GM20000 (cell line): ENCODE measurements at places on chromosomes 2 and 18.

DNA sequence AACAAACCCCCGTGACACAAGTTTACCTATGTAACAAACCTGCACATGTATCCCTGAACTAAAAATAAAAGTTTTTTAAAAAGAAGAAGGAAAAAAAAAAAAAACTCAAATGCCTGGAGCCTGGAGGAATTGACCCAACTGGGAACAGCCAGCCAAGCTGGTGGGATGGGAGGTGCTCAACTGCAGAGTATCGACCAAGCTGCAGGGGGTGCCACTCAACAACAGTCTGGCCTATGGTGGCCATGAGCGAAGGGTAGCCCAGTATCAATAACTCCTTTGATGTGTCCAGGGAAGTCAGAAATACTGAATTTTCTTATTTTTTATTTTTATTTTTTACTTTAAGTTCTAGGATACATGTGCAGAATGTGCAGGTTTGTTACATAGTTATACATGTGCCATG lies 310.3 kb upstream of the DLGAP1 start:
- no peak for DNase-seq

DNA sequence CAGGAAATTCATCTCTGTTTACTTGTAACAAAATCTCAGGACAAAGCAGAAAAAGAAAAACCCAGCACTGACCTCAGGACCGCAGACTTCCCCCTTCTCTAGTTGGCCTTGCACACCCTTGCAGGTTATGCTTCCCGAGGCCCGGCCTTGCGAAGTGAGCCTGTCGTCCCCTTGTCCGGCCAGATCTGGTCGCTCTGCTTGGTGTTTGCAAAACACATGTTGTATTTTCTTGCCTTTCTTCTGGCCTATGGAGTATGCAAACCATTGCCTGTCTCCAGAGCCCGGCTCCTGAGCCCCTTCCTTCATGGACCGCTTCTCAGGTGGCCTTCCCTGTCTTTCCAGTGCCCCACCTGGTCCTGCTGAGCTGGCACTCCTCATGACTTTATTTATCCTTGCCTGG lies 4.8 kb downstream of the IMPA2 start:
- no peak for DNase-seq

- DNase-seq: no peak
Observed at GRCh38 chr2:9565436-9566153, 10.0 kb upstream of the ADAM17 start.

- no peak for DNase-seq
Observed at GRCh38 chr2:211408483-211408891, 852.1 kb downstream of the CPS1 start.

DNA sequence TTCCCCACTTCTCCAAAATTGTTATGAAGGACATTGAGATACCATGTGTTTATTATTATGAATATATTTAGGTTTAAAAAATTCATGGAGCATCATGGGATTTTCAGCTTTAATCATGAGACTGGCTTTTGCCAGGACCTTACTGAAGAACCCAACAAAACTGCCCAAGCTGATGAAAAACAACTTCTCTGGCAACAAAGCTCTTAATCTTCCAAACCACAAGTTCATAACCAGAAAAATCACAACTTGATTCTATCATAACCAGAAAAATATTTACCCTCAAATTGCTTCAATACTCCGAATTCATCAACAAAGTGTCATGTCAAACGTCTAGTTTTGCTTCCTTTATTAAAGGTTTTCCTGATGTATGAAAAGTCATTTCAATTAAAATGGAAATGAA lies 971.8 kb upstream of the ACVR2A start:
- no peak for DNase-seq

- no peak for DNase-seq
Observed at GRCh38 chr2:45741161-45741850, 89.8 kb downstream of the PRKCE start.

DNA sequence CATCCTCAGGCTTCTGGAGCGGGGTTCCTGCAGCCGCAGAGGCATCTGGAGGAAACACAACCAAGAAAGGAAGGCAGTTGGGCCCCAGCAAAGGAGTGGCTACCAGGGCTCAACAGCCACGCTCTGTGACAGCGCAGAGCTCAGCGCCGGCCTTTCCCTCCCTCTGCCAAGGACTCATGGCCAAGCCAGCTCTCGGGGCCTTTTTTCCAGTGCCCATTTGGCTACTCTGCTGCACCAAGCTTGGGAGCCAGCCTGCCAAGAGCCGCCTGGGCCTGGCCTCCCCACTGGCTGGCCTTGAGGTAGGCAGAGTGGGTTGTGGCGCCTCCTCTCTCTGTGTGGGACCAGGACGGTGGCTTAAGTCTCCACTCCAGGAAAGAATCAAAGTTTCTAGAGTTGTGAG lies 7.2 kb upstream of the CCDC74A start:
- no peak for DNase-seq

DNA sequence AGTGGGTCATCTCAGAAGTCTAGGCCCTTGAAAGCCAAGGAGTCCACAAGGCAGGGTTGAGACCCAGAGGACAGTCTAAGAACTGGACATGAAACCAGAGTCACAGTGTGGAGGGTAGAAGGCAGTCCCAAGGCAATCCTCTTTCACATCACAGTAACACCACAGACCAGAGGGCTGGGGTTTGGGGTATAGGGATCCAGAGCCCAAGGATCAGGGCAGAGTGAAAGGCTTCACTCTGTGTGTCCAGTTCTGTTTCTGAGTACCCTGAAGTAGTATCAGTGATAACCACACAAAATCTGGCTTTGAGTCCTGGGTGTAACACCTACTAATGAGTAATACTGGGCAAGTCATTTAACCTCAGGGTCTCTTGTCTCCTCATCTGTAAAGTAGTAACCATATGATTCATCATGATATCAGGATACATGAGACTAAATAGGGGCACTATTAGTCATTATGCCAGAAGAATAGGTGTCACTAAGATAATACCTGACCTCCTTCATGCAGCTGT lies 91.0 kb downstream of the ICA1L start:
- DNase-seq: peak; percentile 60

DNA sequence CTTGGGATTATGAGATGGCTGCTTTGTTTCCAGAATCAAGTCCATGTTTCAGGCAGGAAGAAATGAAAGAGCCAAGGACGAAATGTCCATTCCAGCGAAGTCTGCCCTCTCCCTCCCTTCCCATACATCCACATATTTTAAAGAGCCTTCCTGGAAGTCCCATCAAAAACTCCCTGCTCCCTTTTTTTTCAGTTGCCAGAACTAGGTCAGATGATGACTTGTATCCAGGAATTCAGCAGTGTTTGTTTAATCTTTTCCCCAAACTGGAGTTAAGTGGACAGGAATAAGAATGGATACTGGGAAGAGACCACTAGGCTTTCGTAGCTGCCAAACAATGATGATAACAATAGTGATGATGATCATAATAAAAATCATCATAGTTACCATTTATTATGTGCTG lies 198.7 kb downstream of the MEIS1 start:
- DNase-seq: no peak

DNA sequence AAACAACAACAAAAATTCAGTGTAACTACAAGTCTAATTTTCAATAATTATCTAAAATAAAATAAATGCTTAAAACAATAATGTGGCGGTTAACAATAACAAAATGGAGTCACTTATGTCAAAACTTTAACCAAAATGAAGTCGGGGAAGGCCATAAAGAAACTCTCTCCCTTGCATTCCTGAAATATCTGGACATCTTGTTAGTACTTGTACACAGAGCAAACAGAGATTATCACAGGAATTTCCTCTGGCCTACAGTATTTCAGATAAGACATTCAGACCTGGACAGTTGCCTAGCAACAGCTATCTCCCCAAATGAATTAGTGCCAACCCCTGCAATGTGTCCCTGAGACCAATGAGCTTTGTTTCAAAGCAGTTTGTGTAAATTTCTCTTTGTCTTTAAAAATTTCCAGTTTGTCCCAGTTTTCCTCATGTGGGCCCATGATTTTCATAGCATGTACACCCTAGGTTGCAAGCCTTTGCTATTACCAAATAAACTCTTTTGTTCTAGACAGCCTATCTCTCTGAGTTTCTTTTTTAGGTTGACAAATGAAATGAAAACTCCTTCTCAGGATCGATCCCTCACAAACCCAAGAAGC lies 68.6 kb downstream of the EXOC6B start:
- DNase-seq: no peak

DNA sequence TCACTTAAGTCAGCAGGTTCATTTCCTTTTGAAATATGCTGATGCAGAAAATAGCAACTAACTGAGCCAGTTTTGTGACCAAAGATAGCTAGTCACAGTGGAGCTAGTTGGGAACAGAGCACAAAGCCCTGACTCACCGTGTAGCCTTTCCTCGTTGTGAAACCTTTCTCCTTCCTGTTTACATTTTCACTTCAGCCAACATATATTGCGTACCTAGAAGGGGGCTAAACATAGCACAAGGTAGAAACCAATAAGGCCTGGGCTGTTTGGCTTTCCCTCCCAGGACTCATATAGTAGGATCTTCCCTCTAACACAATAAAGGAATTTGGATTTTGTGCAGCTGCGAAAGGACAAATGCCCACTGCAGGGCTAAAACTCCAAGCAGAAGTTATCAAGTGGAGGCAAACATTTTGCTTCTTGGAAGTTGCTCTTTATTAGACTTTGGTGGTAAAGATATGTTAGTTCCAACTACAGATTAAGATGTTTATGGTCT lies 24.5 kb upstream of the LPIN2 start:
- DNase-seq: peak; percentile 68

DNA sequence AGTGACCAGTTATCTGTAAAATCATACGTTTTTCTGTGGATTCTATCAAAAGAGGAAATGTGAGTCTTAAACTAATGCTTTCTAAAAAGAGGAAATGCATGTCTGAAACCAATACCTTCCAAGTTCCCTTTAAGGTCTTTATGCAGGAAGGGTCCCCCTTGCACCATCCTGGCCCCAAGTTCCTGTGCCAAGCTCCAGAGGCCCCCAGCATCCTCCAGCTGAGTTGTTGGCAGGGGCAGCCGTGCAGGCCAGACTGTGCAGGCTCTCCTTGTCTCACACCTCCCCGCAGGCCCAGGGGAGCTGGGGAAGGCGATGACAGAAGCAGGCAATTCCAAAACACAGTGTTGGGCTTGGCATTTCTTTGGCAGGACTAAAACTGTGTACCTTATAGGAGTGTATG lies 39.2 kb downstream of the DPYSL5 start:
- DNase-seq: no peak

DNA sequence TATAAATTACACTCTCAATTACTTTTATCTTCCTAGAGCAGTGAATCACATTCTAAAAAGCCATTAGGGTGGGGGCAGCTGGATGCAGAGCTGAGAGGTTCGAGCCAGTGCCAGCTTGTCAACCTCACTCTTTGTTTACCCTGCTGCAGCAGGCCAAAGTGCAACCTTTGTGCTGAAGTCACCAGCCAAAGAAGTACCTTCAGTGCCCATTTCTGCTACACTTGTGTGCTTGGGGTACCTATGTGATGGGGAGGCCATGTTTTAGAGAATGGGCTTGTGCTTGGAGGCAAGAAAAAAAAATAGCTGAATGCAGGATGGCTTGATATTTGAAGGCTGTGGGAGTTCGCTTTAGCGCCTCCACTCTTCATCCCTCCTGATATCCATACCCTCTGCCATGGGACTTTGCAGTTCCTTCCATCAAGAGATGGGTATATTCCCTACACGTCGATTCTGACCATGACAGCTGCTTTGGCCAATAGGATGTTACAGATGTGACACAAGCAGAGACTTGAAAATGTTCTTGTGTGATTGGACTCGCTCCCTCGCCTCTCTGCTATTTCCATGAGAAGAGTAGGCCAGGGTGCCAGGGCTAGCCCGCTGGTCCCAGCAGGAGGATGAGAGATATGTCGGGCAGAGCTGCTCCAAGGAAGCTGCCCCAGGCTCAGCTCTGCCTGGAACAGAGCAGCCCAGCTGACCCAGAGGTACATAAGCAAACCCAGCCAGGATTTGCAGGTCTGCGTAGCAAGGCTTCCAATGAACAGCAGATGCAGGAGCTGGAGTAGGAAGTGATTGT lies 12.7 kb upstream of the FZD5 start:
- DNase-seq: no peak
